Activated naive CD4-positive, alpha-beta T cell (primary cell): ENCODE measurements at places on chromosomes 6 and 20.

DNA sequence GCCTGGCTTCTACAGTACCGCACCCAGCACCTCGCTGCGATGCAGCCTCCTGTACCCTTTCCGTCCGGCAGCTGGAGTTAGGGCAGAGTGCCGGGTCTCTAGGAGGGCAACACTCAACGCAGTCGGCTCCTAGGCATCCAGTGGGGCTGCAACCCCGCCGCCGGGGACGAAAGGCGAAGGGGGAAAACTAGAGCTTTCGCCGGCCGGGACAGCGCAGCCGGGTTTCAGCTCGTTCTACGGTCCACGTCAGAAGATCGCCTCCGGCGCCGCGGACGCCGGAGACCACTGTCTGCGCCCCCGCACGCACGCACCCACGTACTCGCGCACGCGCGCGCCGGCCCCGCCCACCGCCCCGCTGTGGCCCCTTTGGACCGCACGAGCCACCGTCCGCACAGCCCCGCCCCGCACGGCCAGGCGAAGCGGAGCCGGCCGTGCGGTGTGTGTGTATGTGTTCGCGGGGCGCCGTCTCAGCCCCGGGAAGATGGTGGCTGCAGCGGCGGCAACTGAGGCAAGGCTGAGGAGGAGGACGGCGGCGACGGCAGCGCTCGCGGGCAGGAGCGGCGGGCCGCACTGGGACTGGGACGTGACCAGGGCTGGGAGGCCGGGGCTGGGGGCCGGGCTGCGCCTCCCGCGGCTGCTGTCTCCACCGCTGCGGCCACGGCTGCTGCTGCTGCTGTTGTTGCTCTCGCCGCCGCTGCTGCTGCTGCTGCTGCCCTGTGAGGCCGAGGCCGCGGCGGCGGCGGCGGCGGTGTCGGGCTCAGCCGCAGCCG is at the start of gene ATRN:
TSS of gene ATRN (plus strand) at position 392 of the 770 bp plus-strand sequence. CDS start at position 482, 90 bp downstream.
- peak; percentile 55 for DNase-seq

- DNase-seq: no peak
These were observed 260.4 kb downstream of the PTPRK start for GRCh38 chr6:128259730-128260685.

DNA sequence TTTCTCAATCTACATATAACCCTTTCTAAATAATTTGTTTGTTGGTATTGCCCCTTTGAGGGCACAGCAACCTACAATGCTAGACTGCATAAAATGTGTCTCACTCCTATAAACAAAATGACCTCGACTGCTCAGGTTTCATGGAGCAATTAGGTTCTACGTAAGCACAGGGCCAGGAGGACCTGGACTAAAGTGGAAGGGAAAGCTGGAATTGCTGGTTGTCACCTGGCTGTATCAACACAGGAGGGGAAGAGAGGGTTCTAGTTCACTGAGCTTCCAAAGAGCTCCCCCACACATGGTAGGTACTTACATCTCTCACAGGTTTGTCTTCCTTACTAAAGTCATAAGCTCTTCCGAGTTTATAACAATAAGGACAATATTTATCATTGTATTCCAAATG is 51.0 kb downstream of the NCOA6 start:
- no peak for DNase-seq

DNA sequence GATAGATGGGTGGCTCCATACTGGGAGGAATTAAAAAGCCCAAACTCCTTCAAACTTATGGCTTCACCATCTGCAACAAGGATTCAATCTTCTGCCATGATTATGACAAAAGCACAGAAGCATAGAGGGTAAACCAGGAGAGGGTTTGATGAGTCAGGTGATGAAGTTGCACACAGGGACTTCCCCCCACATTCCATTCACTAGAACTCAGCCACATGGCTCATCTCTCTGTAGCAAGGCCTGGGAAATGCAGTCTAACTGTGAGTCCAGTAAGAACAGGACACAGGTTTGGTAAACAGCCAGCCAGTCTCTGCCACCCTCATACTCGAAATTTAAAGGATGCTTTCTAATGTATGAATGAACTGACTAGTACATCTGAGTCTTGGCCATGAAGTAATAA is 142.9 kb downstream of the HIVEP2 start:
- no peak for DNase-seq

GRCh38 chr20:17895641-17896171 is 72.9 kb downstream of the SNX5 start:
- DNase-seq: peak; percentile 5

DNA sequence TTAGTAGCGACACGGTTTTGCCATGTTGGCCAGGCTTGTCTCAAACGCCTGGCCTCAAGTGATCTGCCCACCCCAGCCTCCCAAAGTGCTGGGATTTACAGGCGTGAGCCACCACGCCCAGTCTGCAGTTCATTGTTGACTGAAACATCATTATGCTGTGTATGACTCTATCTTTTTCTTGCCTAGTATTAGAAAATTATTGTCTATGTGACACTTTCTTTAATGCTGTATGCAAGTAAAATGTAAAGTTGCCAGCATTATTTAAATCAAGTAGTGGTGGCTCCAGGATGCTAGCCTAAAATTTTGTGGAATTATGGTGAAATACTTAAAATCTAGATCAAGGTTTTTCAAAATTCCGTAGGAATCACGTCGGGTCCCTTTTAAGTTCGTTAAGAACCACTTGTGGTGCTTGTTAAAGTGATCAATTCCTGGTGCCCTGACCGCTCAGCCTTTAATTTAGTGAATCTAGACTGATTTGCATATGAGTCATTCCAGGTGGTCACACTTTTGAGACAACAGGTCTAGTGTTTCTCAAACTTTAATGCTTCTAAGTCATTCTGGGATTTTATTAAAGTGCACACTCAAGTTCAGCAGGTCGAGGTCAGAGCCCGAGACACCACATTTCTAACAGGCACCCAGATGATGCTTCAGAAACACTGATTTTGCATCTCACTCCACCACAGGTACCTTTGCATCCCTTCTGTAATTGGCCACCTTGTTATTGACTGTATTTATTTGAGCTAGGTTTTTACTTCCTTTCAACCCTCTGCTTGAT is 132.6 kb upstream of the MTHFD1L start:
- no peak for DNase-seq

- DNase-seq: peak; percentile 53
These were observed 693 bp downstream of the HLA-F start for GRCh38 chr6:29723666-29724588.

DNA sequence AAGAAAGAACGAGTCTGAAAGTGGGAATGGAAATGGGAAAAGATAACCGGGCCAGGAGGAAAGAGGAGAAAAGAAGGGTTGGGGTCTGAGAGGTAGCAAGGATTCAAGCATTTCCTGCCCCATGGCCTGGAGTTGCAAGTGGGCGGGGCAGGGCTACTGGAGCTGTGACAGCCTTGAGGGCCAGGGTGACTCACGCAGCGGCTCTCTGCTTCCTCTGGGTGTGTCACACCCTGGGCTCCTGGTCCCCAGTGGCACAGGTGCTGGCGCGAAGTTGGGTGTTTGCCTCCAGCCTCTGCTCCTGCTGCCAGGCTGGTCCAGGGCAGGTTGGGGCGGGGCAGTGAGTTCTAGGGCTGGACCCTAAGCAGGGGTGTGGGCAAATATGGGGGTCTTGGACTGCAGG is 3.3 kb upstream of the ULBP3 start:
- no peak for DNase-seq

DNA sequence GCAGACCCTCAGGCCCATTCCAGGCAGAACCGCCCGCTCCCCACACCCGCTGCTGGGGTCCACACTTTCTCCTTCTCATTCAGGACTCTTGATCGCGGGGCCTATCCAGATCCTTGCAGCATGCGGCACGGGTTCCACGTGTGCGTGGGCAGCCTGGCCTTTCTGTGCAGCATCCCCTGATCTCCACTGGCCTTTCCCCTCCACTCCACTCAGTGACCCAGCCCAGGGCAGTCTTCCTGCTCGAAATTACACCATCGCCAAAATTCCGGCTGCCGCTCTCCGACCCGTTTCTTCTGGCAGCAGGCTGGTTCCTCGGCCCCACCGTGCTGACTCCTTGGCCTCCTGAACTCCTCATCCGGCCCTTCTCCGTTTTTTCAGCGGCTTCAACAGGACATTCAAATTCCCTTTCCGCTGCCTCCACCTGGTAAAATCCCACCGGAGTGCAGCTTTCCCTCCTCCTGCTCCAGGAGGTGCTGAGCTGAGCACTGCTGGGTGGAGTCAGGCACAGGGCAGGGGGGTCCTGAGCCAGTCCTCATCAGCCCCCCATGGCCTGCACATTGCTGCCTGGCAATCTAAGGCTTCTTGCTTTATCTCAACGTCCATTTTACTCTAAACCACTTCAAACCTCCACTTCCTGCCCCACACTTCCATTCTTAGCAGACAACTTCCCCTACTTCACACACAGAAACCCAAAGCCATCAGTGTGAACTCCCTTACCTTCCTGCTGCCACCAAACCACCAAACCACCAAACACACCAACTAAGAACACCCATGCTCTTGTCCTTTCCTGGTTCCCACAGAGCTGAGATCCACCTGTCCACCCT is 9.0 kb downstream of the SFT2D1 start:
- no peak for DNase-seq

DNA sequence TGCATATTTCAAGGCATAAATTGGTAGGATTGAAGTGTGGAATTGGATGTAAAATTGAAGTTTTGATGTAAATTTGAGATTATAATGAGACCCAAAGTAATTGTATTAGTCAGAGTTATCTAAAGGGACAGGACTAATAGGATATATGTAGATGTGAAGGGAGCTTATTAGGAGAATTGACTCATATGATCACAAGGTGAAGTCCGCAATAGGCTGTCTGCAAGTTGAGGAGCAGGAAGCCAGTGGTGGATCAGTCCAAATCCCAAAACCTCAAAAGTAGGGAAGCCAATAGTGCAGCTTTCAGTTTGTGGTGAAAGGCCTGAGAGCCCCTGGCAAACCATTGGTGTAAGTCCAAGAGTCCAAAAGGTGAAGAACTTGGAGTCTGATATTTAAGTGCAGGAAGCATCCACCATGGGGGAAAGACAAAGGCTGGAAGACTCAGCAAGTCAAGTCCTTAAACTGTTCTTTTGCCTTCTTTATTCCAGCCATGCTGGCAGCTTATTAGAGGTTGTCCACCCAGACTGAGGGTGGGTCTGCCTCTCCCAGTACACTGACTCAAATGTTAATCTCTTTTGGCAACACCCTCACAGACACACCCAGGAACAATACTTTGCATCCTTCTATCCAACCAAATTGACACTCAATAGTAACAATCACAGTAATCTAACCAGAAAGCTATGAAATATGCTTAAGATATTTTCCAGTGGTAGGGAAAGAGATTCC is 442.6 kb upstream of the PTCHD4 start:
- no peak for DNase-seq

GRCh38 chr6:149503276-149503675 is 18.5 kb upstream of the ZC3H12D start:
- DNase-seq: no peak

DNA sequence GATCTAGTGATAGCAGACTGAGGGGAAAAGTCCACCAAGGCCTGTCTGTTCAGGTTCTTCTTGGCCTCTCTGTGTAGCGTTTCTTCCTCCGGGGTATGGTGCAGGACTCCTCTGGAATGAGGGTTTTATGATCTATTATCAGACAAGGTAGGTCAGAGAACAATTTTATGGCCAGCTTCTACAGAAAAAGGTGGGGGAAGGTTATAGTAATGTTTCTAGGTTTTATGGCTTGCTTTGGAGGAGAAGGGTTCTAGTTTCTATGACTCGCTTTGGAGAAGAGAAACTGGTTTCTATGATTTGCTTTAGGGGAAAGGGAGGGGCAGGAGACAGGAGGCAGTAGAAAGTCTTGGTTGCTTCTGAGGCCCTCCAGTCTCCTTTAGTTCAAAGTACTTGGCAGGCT is 144.8 kb upstream of the LAMA2 start:
- no peak for DNase-seq

DNA sequence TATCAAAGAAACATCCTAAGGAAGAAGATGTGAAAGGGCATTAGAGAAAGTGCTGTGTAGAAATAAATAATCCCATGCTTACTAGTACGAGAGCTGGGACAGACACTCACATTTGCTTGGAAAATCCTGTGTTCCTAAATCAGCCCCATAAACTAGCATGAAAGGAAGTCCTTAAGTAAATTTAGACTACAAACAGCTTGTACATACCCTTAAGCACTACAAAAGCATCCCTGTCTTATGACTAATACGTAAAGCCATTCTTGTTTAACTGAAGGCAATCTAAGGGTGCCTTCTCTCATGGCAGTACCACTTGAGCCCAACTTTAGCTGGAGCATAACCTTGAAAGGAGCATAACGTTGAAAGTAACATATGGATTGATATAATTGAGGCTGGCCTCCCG is 15.4 kb upstream of the FOXQ1 start:
- DNase-seq: no peak

- DNase-seq: no peak
These were observed 5.1 kb downstream of the FARS2 start for GRCh38 chr6:5266423-5266822.

GRCh38 chr6:25089442-25089841 is 153.7 kb upstream of the RIPOR2 start:
- no peak for DNase-seq

- DNase-seq: no peak
These were observed 14.6 kb upstream of the ZNF133 start for GRCh38 chr20:18273738-18274137.

- DNase-seq: no peak
These were observed 231.0 kb downstream of the FARS2 start for GRCh38 chr6:5492356-5492755.

DNA sequence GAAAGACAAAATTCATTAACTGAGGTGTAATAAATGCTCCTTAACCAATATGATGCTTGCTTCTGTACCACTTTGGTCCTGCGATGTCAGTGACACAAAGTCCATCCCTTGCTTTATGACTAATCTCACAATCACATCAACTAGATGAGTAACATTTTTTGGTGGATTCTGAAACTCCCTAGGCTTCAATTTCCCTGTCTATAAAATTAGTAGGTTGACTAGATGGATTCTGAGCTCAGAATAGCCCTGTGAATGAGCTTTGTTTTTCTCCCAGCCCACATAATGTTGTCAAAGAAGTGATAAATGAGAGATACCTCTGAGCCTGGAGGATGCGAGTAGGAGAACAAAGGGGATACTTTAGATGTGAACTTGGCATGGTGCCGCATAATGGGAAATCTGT is 9.1 kb downstream of the TXLNB start:
- no peak for DNase-seq

- no peak for DNase-seq
These were observed 41.8 kb upstream of the F13A1 start for GRCh38 chr6:6362056-6362840.

DNA sequence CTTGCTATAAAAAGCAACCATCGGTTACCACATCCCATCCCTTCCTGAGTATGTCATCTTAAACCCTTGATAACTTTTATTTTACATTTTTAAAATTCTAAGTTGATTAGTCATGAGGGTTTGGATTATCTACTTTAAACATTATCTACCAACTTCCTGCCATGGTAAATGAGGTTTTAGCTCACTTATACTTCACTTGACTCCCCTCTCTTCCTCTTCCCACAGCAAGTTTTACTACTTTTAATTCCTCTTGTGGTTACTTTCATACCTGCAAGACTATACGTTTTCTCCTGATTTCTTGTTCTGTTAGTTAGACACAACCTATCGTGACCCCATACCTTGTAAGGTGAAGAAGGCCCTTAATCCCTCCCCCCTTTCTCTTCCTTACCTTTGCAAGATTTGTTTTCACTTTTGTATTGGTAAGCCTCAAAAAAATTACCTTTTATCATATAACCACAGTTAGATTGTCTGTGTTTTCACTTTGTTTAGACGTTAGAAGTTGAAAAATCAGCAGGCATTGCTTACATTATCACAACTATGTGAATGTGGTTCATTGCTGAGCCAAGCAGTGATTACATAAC is 60.1 kb upstream of the OGFRL1 start:
- no peak for DNase-seq
